ENCODE measurements at places on chromosomes 7 and 10.

DNA sequence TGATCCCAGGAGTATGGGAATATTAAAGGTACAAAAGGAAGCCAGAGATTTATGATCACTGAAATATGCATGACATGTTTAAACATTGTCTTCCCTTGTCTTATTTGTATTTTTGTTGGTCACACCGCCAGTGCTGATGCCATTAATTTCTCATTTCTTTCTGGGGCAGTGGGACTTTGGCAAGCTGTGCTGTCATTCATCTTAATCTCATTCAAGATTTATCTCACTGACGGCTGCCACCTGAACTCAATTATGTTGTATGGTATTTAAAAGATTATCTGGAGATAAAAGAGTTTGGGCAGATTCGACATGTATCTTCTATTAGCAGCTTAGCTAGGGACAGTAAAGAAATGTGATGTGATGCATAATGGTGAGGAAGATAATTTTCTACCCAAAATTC is 284.9 kb upstream of the PLXDC2 start:
- DNase-seq, result no peak

- no peak for DNase-seq
Measured at GRCh38 chr10:102269017-102269416, 23.7 kb downstream of the GBF1 start.

DNA sequence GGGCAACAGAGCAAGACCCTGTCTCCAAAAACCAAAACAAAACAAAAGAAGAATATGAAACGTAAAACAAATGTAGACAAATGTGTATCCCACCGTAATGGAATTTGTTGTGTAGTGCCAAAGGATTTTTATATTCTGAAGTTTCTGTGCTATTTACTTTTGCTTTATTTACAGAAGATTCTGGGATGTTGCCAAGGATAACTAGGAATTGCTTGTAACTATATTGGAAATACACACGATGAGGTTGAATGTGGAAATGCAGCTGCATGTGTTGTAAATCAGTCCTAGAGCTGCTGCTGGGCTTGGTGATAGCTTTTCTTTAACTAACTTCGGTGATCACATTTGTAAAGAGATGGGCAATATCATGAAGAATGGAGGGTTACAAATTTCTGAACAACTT is 39.5 kb downstream of the GALNT17 start:
- DNase-seq, result no peak

DNA sequence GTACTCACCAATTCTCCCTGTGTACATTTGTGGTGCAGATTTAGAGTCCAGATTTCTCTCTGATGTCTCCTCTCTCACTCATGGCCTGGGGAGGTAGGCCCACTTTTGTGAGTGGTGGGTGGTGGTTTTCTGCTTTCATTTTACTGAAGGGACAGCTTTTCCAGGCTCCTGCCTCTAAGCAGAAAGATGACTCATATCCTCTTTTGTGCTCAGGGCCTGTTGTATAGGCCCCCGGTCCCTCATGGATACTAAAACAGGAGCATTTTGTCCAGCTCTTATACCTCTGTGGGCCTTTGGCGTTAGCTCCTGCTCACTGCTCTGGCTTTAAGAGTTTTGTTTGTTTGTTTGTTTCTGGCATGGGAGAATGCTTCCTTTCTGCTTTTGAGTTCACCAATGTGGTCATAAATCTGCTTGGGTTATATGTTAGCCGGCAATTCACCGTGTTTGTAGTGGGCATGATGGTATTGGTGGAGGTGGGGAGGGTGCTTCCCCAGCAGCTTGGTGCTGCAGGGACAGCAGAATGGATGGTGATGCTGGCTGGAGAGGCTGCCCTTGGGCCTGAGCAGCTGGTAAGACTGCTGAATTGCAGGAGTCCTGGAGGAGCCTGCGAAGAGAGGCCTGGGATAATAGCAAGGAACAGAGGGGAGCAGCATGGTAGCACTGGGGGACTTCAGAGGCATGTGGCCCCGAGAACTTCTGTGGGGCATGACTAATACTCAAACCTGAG is 468.7 kb downstream of the RPS24 start:
- DNase-seq, result no peak

GRCh38 chr10:132810141-132810806 is 24.3 kb upstream of the NKX6-2 start:
- no peak for DNase-seq

- no peak for DNase-seq
Measured at GRCh38 chr10:45058992-45059561, 58.4 kb downstream of the ZNF22 start.

Data from hematopoietic multipotent progenitor cell treated with erythropoietin and hydrocortisone succinate and interleukin-3 and kit ligand, for 6 days (in vitro differentiated cells).